ENCODE measurements at places on chromosomes 2 and 18.

DNA sequence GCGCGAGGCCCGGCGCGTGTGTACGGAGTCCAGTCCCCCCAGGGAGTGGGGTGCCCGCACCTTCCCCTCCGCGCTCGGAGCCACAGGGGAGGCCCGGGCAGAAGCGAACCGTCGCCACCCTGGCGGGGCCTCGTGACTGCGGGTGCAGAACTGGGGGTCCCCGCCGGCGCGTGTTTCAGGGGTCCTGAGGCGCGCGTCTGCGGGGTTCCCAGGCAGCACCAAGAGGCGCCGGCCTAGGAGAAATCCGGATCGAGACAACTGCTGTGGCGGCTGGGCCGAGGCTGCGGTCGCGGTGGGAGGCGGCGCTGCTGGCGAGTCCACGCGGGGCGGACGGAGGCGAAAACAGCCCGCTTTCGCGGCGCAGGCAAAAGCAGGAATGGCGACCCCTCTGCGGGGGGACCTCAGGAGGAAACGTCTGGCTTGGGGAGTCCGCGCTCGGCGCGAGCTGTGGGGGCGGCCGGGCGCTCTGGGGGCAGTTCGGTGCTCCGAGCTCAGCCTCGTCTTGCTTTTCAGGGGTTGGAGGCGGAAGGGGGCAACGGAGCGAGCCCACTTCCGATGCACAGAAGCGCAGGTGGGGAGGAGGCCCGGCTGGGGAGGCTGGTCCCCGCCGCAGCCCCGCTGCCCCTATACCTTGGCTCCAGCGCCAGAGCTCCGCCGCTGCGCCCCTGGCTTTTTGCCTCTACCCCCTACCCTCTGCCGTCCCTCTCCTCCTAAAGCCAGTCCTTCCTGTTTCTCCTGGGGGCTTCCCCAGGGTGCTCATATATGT is 81.5 kb upstream of the LDLRAD4 start:
- peak; percentile 34 for DNase-seq

DNA sequence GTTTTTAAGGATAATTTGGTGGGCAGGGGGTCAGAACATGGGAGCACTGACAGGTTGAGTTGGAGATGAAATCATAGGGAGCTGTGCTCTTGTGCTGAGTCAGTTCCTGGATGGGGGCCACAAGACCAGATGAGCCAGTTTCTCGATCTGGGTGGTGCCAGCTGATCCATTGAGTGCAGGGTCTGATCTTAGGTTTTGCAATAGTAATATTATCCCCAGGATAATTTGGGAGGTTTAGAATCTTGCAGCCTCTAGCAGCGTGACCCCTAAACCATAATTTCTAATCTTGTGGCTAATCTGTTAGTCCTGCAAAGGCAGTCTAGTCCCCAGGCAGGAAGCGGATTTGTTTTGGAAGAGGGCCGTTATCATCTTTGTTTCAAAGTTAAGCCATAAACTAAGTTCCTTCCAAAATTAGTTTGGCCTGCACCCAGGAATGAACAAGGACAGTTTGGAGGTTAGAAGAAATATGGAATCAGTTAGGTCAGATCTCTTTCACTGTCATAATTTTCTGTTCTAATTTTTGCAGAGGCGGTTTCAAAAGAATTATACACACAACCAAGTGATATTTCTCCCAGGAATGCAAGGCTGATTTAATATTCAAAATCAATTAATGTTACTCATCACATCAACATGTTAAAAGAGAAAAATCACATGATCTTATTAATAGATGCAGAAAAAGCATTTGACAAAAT is 23.0 kb downstream of the DBI start:
- no peak for DNase-seq

GRCh38 chr2:100868083-100868482 is 48.1 kb downstream of the NPAS2 start:
- no peak for DNase-seq

GRCh38 chr2:181818058-181818680 is 73.4 kb upstream of the ITPRID2 start:
- DNase-seq, result no peak

DNA sequence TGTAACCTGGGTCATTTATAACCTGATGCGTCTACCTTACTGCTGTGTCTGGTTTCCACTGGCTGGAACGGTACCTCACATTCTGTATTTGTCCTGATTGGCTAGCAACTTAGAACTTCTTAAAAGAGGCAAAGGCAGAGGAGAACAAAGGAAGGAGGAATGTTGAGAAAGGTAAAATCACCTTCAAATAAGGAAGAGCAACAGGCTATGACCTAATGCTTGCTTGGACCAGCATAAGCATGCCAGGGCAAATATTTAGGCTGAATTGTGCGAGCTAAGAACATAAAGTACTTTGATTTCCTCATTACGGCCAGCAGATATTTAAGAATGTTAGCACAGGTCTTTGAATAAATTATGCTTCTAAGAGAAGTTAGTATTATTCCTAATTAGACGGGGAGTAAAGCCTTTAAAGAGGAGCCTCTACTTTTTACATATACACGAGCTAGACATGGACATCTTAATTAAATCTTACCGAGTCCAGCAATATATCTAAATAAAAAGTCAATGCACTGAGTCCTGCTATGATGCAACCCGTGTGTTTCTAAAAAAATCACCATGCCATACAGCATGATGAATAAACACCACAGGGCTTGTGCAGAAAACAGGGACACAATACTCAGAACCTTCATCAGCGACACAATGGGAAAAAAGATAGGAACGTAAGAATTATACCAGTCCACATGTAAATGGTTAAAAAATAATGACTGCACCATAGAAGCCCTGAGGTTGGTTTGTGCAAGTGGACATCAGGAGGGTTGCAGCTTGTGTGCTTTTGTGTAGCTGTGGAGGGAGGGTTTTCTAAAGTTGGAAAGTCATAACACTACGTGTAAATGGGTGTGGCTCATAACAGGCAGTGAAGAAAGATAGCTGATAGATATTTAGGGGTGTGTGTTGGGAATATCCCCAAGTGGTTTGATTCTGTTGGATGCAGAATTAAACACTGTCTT is 14.2 kb downstream of the SEPTIN2 start:
- no peak for DNase-seq

- no peak for DNase-seq
These were observed 9.0 kb downstream of the LIPG start for GRCh38 chr18:49570836-49571235.

- DNase-seq, result peak; percentile 12
These were observed 217.6 kb upstream of the THUMPD2 start for GRCh38 chr2:39996653-39997080.

- no peak for DNase-seq
These were observed 9.9 kb downstream of the IER3IP1 start for GRCh38 chr18:47166294-47166693.

All from activated CD4-positive, alpha-beta T cell treated with anti-CD3 and anti-CD28 coated beads for 48 hours (primary cell).